ENCODE measurements at places on chromosomes 2 and 18.

DNA sequence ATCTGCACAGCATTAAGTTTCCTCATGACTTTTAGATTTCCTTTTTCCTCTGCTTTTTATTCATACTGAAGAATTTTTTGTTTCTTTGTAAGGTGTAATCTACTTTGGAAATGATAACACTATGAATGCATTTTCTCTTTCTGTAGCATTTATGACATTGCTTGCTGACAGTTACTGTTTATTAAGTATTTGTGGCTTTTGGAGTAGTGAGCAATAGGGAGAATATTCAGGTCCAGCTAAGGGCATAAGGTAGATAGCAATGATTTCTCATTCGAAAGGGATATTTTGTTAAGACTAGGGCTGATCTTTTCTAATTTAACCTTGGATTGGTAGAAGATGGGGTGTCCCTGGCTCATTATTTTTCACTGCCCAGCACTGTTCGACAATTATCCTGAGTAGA, 80.3 kb downstream of the XRCC5 start:
- peak; percentile 45 for DNase-seq

GRCh38 chr18:9135912-9136314, 668 bp upstream of the ANKRD12 start:
- DNase-seq: peak; percentile 22

- DNase-seq: no peak
These were observed 237.3 kb downstream of the CALCRL start for GRCh38 chr2:187210726-187211125.

DNA sequence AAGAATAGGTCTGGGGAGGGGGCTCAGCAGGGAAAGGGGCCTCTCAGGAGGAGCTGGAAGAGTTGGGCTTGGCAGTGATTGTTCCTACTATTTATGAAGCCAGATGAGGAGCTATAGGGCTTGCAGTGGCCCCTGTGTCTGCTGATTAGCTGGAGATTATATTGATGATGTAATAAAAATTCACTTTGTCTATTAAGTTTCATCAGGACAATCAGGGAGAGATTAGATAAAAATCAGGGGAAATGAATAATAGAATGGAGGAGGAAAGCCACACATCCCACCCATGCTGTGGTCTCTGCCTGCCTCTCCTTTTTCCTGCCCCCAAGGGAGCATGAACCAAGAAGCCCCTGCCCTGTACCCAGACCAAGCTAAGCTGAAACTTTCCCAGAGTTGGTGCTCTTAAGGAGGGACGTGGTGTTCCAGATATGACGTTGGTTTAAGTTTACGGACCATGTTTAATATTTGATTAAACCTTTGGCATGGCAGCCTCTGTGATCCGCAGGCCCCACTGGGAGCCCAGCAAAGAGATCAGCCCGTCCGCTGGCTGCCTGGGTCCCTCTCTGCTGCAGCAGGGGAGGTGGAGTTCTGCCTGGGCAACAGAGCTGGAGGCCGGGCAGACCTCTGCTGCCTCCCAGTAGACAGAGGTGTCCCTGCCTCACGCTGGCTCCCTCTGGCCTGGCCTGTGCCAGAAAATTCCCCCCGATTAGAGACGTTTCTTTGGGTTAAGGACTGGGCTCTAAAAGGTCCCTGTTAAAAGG, 15.3 kb downstream of the CELF4 start:
- no peak for DNase-seq

GRCh38 chr2:178057179-178057680, 15.3 kb downstream of the PDE11A start:
- no peak for DNase-seq

GRCh38 chr2:157895531-157895930, 19.4 kb upstream of the ACVR1 start:
- DNase-seq: peak; percentile 56

GRCh38 chr2:133607679-133608078, 39.4 kb upstream of the NCKAP5 start:
- peak; percentile 76 for DNase-seq

Data from EH (cell line).